ENCODE measurements at places on chromosomes 12 and 14. TPM values are rescaled to one million over a fixed set of nuclear protein-coding genes. Genes with fewer than 3 reads are reported as not detected.

Gene PLEKHG7
- total RNA-seq = not detected

Gene A2M
- total RNA-seq = 0.06 TPM

Gene LRCOL1
- total RNA-seq = not detected

Gene DCN
- 478 TPM for total RNA-seq

Gene SMCO3
- total RNA-seq = not detected

Gene RASAL1
- total RNA-seq = not detected

Gene MOK
- 37.6 TPM for total RNA-seq

DNA sequence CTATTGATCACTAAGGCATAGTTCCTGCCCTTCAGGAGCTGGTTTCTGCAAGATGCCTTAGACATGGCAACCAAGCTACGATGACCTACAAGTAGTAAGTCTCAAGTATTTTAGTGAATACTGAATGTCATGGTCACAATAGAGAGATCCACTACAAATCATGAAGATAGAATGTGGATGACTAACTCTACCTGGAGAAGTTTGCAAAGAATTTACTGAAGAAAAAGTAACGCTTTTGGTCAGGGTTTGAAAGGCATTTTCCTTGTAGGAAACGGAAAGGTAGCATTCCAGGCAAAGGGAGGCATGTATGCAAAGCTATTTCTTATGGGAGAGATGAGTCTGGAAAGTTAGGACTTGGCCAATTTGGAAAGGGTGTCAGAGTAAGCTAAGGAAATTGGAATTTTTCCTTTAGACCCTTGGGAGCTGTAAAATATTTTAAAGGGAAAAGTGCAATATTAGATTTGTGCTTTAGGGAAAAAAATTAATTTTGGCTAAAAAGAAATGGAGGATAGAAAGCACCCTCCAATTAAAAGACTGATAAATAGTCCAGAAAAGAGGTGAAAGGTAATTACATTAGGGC is 377.5 kb downstream of the EGLN3 start:
- no peak for DNase-seq

DNA sequence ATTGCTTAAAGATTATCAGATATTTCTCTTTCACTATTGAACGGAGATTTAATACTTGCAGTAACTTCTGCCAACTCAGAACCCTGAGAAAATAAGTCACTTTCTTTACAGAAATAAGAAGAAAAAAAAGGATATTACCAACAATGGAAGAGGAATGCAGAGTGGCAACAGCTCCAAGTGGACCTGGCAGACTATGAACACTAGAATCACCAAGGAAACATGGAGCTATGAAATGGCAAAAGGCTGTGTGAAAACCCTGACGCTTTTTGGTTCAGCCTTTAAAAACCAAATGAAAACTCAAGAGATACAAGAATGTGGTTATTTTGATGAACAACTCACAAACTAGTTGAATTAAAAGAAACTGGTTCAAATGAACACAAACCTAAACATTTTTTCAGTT is 17.7 kb downstream of the DTD2 start:
- no peak for DNase-seq

DNA sequence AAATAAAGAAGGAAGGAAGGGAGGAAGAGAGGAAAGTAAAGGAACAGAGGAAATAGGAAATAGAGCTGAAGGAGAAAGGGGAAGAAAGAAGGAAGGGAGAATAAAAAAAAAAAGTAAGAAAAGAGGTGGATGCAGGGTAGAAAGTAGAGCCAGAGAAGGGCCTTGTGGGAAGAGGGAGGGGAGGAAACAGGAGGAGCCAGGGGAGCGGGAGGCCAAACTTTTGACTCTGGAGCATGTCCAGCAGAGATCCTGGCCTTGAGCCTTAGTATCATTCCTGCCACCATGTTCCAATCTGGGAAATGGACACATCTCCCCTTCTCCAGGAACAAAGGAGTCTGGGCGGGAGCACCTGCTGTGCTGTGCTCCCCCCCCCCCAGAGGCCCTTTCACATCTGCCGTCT is 11.1 kb upstream of the SMUG1 start:
- no peak for DNase-seq

DNA sequence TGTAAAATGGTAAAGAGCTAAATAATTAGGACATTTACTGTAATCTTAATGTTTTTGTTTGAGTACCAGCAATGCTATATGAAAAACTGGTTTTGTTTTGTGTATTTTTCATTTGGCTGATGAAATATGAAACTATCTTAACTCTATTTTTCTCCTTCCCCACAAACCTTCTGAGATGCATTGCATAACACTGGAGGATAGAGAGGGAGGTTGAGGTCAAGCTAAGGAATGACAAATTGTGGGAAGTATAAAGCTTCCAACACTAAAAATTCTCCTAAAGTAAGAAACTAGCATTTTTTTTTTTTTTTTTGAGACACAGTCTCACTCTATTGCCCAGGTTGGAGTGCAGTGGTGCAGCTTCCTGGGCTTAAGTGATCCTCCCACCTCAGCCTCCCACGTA is 31.5 kb upstream of the SRP54 start:
- peak; percentile 36 for DNase-seq

- DNase-seq = no peak
These were observed 186.2 kb downstream of the DICER1 start for GRCh38 chr14:94970941-94971730.

DNA sequence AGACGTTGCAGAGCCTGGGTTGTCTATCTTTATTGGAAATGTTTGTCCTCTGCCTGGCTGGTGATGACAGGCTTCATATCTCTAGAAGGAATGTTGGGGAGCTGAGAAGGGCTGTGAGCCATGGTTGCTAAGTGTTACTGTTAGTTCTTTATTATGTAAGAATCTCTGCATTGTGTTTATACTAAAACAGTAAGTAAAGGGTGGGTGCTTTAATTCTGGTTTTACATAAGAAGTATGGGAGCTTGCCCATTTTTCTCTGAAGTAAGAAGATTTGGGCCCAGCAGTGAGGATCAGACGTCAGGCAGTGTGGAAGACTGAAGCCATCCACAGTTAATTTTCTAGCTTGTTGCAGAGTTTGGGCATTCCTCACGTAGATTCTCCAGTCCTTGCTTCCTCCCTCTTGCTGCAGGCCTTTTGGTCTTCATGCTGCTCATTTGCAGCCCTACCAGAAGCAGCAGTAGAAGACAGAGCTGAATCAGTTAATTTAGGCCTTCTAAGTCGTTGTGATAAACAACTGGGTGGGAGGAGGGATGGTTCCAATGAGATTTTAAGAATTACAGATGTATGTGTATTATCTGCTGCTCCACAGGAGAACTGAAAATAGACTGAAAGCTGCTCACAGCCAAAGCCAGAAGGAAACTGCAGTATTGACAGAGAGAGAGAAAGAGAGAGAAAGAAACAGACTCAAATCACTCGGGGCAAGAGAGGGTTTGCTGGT is 21.4 kb downstream of the WNT5B start:
- no peak for DNase-seq

- no peak for DNase-seq
These were observed 49.3 kb downstream of the RAB35 start for GRCh38 chr12:120067084-120067869.

DNA sequence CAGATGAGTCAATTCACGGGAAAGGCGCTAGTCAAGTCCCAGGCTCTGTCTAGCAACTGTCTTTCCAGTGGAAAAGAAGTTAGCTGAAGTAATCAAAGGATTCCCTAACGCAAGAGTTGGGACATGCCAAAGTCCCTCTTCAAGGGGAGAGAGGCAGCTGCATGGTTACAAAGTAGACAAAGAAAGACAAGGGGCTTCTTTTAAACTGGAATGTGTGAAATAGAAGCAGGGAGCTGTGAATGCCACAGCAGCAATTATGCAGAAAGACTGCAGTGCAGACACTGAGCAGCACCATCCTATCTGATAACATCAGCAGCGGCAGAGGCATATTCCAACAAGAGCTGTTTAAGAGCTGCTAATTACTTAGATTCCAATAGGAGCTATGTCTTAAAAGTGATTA is 12.5 kb upstream of the CIPC start:
- no peak for DNase-seq

DNA sequence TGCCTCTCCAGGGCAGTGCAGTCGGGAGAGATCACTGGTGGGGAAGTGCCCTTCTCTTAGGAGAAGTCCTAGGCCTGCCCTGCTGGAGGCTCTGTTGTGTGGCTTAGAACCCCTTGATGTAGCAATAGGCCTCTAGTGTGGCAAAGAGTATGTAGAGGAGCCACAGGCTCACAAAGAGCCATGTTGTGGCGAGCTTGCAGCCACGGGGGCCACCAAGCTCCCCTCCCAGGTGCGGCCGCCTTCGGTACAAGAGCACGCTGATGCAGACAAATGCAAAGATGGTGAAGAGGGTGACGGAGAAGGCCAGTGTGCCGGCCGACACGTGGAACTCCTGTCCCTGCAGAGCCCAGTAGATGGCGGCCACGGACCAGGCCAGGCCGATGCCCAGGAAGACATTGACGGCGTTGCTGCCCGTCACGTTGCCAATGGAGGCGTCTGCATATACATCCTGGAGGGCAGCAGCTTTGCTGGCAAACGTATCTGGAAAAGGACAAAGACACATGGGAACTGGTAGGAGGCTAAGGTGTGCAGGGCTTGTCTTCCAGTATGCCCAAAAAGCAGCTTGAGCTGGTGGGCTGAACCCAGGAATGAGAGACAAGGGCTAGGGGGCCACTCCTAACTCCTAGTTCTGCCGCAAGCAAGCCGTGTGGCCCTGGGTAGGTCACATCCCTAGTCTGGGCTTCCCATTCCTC is 142.8 kb downstream of the SLC8A3 start:
- DNase-seq = peak; percentile 34

DNA sequence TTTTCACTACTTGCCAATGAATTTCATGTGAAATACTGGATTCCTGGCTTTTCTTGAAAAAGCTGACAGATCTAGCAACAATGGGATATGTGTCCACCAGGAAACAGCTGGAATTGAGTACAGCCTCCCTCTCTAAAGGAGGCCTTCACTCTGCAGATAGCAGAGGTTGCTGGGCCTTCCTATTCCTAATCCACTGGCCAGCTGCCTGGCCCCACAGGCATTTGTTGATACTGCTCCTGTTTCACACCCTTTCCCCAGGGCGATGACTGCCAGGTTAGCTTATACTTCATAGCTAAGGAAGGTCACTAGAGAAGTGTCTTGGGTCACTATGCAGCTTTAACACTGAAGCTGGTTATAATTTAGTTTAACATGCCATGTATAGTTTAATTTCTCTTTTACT is 87.5 kb upstream of the PDZRN4 start:
- no peak for DNase-seq

GRCh38 chr12:102956738-102957327 is 641 bp upstream of the ASCL1 start:
- no peak for DNase-seq

DNA sequence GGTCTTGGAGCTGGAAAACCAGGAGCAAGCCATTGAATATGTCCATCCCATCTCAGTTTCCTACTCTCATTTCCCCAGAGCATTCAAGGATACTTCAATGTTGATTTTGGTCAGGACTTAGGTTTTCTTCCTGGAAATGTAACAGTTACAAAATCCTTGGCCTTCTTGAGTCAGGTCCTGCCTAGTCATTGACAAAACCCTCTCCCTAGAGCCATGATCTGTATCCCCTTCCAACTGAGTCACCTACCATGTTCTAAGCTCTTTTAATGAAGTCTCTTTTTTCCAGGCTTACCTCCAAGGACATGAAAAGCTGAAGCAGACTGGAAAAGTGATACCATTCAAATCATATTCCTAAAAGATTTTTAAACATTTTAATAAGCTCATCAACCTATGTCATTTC is 549.2 kb downstream of the GALC start:
- DNase-seq = no peak

DNA sequence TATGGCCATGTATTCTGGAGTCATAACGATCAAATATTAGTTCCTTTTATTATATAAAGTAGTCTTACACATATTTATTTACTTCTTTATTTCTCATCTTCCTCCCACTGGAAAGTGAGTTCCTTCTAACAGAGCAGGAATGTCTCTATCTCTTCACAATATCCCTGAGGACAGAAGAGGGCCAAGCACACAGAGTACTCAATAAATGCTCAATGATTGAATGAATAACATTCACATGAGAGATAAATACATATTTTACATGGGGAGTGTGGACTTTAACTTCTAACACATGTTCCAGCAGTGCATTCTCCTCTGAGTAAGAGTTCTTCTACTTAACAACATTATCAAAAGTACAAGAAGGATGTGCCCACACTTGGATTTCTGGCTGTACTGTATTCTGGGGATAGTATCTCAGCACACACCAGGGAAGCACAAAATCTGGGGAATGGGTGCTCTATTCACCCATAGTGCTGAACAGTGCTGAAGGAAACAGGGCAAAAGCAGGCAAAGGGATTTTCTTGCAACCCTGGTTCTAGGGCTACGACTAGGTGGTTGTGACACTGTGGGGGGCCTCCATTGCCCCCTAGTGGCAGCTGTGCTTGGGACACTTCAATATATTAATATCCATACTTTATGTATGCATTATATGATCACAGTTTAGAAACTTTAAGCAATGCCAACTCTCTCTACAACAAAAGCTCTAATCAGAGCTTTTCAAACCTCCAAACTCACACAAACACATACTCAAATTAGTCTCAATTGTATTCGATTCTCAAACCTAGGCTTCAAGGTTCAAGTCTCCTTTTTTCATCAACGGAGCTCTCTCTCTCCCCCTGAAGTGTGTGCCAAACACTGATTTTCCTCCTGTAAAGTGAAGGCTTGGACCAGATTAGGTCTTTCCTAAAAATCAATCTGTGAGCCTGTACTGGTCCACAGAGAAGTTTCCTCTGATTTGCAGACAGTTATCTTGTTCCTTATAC is 115.5 kb downstream of the SLC2A13 start:
- peak; percentile 34 for DNase-seq

Data from LHCN-M2 (cell line).